Astrocyte (in vitro differentiated cells and primary cell): ENCODE measurements at places on chromosomes 11 and 22.
A peak's percentile ranks its signal among the peaks of the same experiment; 100 is the strongest.

GRCh38 chr11:134819041-134819440, 407.0 kb upstream of the B3GAT1 start:
- DNase-seq, result no peak

DNA sequence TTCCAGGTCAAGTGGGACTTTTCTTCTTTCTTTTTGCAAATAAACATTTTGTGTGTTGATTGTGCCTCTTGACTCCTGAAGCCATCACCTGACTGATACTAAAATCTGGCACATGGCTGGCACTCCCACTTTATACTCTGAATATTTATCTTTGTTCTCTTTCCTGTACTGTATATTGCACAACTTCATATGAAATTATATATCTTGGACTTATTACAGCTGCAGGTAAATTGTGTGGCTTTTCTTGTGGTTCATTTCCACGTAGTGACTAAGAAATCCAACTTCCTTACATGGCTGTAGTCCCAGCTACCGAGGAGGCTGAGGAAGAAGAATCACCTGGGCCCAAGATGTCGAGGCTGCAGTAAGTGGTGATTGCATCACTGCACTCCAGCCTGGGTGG, 23.7 kb upstream of the OR5B12 start:
- no peak for DNase-seq

DNA sequence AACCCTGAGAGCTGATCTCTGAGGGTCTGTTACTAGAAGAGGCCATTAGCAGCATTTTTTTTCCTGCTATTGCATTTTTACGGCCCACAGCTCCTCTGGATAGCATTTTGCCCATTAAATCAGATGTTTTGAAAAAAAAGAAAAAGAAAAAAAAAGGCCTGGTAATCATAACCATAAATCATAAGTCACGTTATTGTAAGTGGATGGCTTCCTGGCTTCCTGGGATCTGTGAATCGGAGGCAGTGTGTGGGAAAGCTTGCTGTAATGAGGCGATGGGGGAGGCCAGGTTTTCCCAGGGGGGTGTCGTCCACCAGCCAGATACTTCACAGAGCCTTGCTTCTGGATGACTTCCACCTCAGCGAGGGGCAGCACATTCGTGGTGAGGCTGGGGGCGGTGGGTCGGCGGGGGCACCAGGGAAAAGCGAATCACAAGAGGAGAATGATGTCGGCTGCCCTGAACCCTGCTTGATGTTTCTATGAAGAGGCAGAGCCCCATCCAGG, 106.5 kb upstream of the SYT13 start:
- DNase-seq, result no peak

- DNase-seq, result no peak
Observed at GRCh38 chr11:96943970-96944369, 554.2 kb downstream of the JRKL start.

DNA sequence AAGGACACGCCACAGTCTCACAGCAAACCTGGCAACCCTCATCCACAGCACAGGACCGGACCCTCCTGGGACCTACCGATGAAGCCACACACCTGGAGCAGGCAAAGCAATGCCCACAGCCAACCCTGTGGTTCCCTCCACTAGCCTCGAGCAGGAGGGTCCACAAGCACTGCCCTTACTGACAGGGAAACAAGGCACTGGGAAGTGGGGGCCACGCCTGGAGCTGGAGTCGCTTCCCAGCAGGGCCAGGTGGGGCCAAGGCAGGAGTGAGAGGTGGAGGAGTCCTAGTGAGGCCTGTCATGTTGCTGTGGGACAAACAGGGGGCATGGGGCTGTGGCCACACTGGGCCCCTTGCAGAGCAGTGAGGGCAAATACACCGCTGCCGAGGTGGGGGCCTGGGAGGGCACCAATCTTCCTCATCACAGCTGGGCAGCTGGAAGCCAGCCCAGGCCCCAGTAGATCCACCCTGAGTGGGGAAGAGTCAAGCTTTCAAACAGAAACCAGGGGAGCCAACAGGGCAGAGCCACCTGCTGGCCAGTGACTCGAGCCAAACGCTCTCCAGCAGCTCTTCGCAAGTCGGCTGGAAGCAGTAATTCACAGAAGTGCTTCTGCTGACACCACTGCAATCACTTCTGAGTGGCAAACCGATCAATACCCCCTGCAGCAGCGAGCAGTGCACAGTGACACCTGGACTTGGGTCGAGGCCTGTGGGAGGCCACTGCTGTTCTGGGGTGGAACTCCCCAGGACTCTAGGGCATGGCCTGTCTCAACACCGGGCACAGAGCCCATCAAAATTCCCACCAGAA, 13.7 kb downstream of the SULT4A1 start:
- peak; percentile 10 for DNase-seq

DNA sequence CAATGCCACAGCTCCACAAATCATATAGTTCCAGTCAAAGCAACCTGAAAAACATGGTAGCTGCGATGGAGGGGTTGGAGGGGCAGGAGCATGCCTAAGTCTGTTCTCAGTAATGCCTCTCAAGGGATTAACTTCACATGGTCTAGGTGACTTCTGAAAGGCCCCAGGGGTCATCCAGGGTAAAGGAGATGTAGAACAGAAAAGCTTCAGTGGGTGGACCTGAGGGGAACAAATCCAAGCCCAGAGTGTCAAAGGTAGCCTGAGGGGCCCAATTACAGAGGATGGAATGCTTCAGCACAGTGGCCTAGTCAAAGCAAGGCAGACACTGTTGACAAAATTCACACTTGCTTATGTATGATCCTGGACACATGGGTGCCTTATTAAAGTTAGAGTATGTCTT, 23.3 kb downstream of the OR4D9 start:
- no peak for DNase-seq

DNA sequence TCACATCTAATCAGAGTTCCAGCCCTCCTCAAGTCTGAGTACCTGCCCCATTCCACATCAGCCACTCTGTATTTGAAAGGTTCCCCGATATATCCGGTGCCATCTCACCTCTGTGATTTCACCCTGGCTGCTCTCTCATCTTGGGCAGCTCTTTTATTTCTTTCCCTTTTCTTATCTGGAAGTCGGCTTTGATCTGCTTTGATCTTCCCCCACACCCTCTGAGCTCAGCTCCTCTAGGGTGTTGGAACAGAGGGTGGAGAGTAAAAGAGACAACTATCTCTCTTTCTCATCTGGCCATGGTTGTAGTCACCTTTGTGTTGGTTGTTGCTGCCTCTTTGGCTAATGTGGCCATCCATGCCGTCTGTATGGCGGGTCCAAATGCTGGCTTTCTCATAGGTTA, 108.3 kb downstream of the ENTHD1 start:
- no peak for DNase-seq

GRCh38 chr11:17528181-17528691, 16.0 kb downstream of the USH1C start:
- DNase-seq, result no peak

DNA sequence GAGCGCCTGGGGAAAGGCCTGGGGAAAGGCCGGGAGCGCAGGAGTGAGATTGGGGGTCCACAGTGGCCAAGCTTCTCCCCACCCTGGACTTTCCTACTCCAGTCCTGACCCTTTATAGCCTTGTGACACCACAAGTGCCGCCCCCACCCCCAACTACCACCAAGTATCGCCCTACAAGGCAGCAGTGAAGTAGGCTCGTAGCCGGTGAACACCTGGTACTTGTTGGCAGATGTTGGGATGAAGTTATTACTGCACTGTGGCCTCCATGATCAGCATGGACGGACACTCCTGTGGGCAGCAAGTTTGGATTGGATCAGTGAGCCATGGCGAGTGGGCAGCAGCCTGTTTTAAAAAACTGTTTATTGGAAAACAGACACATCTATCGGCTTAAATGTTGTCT, 45.0 kb downstream of the EIF3F start:
- no peak for DNase-seq

GRCh38 chr11:44780940-44781631, 54.3 kb downstream of the TSPAN18 start:
- no peak for DNase-seq

GRCh38 chr22:16562711-16563554, 29.7 kb downstream of the CCT8L2 start:
- no peak for DNase-seq

- no peak for DNase-seq
Observed at GRCh38 chr11:46350695-46351094, 3.4 kb downstream of the DGKZ start.

- no peak for DNase-seq
Observed at GRCh38 chr11:128789497-128790150, 77.5 kb downstream of the KCNJ1 start.

DNA sequence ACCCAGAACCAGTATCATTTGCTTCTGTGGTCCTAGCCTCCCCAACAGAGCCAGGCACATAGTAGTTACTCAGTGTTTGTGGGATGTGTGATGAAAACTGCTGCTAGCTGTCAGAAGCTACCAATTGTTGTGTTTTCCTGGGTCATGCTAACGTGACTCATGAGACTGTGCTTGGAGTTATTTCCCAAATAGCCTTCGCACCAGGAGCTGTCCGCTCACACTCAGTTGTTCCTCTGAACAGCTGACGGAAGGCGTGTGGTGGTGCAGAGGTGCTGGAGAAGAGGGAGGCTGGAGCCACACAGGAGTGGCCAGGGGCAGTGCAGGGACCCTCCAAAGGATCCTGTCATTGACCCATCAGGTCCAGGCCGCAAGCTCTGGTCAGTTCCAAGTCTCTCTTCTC, 53.9 kb upstream of the TBCEL start:
- no peak for DNase-seq

DNA sequence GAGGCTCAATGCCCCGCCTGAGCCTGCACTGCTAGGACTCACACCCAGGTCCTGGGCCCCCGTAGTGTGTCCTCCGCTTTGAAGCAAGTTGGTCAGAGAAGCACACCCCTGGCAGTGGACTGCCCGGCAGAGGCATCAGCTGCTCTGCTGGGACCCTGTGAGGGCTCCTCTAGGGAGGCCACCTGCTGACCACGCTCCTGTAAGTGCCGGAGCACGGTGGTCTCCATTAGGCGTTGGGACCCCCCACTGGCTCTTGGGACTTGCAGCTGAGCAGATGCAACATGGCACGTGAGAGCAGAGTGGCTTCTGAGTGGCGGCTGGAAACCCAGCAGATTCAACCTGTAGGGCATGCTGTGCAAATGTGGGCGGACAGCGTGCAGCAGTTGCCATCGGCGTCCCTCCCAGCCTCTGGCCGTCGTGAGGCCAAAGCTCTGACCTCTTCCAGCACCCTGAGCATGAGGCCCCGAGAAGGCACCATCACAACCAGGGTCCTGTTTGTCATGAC, 16.9 kb downstream of the MRGPRG start:
- no peak for DNase-seq

DNA sequence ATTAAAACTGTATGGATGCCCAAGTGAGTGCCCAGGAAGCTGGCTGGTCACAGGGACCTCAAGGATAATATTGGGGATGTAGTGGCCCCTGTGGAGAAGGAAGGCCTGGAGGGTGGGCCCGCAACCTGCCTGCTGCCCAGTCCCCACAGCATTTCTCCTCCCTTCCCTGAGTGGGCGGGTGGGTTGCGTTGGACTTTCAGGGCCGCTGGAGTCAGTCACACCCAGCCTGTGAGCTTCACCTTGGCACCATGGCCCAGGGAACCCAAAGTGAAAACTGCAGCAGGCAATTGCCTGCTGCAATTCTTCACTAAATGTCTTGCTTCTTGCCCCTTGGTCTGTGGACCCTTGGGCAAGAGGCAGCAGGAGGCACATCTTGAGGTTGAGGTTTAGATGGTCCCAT, 4.7 kb downstream of the GNAZ start:
- DNase-seq, result no peak

DNA sequence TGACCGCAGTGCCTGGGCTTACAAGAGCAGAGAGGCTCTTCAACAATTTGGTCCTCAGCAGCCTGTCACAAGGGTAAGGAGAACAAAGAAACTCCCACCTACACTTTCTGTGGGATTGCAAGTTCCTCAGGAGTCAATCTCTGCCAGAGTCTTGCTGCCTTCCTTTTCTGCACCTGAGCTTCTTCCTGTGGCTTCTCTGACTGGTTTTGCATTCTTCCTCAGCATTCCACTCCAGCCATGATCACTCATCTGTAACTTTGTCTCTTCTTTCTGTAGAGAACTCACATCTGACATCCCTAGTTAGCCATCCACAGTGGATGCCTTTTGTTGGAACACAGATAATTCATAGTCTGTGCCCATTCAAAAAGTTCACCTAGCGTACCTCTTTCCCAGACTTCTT, 14.2 kb upstream of the OR6A2 start:
- DNase-seq, result no peak

DNA sequence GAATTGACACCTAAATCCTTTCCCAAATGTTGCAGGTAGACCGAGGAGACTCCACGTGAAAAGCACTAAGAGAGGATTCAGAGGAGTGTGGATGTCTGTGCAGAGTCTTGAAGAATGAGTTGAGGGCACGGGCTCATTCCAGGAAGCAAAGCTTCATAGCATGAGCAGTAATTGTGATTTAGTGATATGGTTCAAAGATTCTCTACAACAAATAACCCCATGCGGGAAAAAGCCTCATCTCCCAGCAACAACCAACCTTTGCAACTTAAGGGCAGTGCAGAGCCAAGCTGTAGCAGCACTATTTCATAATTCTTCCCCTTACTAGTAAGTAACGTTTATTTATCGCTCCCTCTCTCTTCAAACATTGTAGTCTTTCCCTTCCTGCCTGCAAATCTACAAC, 87.5 kb upstream of the CLMP start:
- DNase-seq, result no peak

DNA sequence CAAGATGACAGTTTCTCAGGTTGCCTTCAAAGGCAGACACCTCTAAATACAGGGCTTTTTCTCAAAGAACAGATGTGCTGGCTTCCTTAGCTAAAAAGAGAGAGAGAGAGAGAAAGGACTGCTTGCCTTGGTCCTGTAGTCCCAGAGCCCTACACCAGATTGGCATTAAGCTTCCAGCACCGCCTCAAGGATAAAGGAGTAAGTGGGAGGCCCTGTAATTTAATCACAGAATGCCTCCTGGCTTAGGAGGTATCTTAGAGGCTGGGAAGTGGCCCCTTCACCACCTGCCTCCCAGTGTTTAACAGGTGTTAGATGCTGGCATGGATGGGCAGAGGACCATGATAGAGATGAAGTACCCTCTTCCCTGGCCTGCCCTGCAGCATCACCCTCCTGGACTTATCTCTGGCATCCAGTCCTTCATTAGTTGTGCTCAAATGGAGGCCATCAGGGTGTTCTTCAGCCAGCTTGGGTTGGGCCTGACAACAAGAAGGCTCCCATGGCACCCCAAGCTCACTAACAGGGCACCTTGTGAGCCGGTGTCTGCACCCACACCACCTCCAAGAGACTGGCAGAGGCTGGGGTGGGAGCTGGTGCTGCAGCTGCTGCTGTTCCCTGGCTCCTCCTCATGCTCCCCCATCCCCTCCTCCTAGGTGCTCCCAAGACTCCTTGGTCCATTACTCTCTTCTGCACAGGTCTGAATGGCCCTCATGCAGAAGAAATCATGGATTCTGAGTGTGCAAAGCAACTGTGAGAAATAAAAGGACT, 32.5 kb downstream of the ABCC8 start:
- DNase-seq, result no peak

- DNase-seq, result no peak
Observed at GRCh38 chr11:87555101-87555500, 517.4 kb downstream of the TMEM135 start.

GRCh38 chr11:102560555-102561011, 30.0 kb upstream of the MMP7 start:
- peak; percentile 87 for DNase-seq
